Immature natural killer cell (primary cell): ENCODE measurements at places on chromosomes 7 and 10.

DNA sequence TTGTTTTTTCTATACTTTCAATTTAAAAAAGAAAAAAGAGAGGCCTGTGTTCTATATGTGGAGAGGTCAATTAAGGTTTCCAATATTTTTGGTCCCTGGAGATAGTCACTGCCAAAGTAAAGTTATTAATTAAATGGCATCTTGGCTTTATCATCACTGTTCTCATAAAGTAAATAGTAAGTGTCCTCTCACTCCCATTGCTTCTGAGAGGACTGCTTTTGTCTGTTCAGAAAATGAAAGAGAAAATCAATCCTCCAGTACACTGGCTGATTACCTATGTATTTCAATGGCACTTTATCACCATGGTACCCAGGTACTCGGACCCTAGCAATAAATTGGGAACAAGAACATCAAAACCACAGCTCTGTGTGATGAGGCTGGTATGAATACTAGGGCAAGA, 94.0 kb downstream of the RNLS start:
- no peak overlapping the region for H3K4me3 ChIP-seq
- no peaks in the 10 kb centered on the region for H3K36me3 ChIP-seq
- no peaks in the 10 kb centered on the region for H3K4me1 ChIP-seq

DNA sequence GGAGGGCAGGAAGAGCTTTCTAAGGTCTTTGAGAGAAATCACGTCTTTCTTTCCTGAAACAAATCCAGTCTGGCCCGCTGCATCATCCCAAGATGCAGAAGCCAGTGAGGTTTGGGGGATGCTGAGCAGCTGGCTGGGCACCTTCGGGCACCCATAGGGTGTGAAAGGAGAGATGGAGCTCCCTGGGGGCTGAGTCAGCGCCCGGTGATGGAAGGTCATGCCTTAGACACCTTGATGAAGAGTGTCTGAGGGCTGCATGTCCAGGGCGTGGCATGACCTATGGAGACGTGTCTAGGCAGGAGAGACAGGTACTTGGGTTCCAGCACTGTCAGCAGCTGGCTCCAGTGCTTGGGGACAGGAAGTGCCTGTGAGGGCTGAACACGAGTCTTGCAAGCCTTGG, 88.3 kb downstream of the GOLGA7B start:
- no peak overlapping the region for H3K4me3 ChIP-seq
- peaks cover 4% of the 10 kb centered on the region for H3K27me3 ChIP-seq
- H3K27ac ChIP-seq = no peak overlapping the region
- DNase-seq = no peak

DNA sequence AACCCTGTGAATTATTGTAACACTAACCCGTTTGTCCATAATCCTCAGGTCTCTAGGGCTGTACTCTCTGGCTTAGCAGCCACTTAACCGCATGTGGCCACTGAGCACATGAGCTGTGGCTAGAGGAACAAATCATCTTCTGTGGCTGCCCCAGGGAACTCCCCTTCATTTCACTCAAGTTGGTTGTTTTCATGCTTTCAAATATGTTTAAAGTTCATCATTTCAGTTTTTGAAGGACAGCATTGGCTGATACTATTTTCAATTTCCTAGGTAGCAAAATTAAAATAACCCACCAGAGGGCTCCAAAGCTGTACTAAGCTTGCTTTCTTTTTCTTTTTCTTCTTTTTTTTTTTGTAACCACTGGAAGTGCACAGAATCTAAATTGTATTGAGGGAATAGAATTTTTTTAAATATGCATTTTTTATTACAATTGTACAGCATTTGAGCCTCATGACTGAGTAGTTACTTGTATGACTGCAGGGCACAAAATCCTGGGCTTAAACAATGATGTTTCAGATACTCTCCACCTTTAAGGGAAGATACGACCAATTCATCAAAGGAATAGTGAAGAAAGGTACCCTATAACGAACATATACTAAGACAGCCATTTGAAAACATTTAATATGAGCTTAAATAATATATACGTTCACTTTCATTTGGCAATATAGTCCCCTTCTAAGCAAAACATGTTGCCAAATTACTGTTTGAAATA, 38.6 kb downstream of the MRC1 start:
- peaks cover 6% of the 10 kb centered on the region for H3K27me3 ChIP-seq
- H3K36me3 ChIP-seq = no peaks in the 10 kb centered on the region
- no peak overlapping the region for H3K4me3 ChIP-seq
- no peak overlapping the region for H3K27ac ChIP-seq
- H3K4me1 ChIP-seq = peaks cover 10% of the 10 kb centered on the region

GRCh38 chr7:105188201-105188600, 174.2 kb downstream of the KMT2E start:
- H3K4me1 ChIP-seq = peaks cover 74% of the 10 kb centered on the region
- no peak overlapping the region for H3K4me3 ChIP-seq
- H3K36me3 ChIP-seq = no peaks in the 10 kb centered on the region
- DNase-seq = no peak
- H3K27ac ChIP-seq = peak overlapping the region; percentile 23
- no peaks in the 10 kb centered on the region for H3K27me3 ChIP-seq

DNA sequence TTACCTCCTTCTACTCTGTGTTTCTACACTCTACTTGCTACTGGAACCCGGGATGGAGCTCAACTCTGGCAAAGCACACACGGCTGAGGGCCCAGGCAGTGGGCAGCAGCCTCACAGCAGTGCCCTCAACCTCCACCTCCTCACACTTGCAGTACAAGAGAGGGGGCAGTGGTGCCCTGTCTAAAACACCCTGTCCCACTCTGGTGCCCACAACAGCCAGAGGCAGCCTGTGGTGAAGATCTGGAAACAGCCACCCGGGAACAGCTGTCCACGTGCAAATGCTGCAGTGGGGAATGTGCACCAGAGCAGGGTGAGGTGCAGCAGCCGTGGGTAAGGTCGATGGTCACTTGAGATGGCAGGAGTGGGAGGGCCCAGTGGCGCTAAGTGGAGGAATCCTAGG, 13.7 kb downstream of the MAT1A start:
- no peak overlapping the region for H3K4me3 ChIP-seq
- H3K27me3 ChIP-seq = peaks cover 3% of the 10 kb centered on the region
- H3K27ac ChIP-seq = no peak overlapping the region
- DNase-seq = no peak
- no peaks in the 10 kb centered on the region for H3K4me1 ChIP-seq

GRCh38 chr10:132096223-132096622, 30.5 kb downstream of the JAKMIP3 start:
- H3K27me3 ChIP-seq = peaks cover 14% of the 10 kb centered on the region
- no peaks in the 10 kb centered on the region for H3K36me3 ChIP-seq
- no peak overlapping the region for H3K27ac ChIP-seq
- DNase-seq = no peak
- H3K4me1 ChIP-seq = peaks cover 8% of the 10 kb centered on the region
- H3K4me3 ChIP-seq = no peak overlapping the region

- no peaks in the 10 kb centered on the region for H3K36me3 ChIP-seq
- H3K4me3 ChIP-seq = no peak overlapping the region
- no peak for DNase-seq
- no peak overlapping the region for H3K27ac ChIP-seq
- H3K4me1 ChIP-seq = peaks cover 11% of the 10 kb centered on the region
- H3K27me3 ChIP-seq = no peaks in the 10 kb centered on the region
These were observed 5.5 kb upstream of the IQUB start for GRCh38 chr7:123539871-123540270.

GRCh38 chr10:110863956-110864355, 7.8 kb upstream of the PDCD4 start:
- H3K4me1 ChIP-seq = peaks cover 98% of the 10 kb centered on the region
- no peaks in the 10 kb centered on the region for H3K36me3 ChIP-seq
- H3K27me3 ChIP-seq = peaks cover 5% of the 10 kb centered on the region
- peak overlapping the region; percentile 100 for H3K27ac ChIP-seq
- no peak overlapping the region for H3K4me3 ChIP-seq

- no peak overlapping the region for H3K4me3 ChIP-seq
- H3K4me1 ChIP-seq = no peaks in the 10 kb centered on the region
- H3K27me3 ChIP-seq = peaks cover 3% of the 10 kb centered on the region
- H3K27ac ChIP-seq = no peak overlapping the region
- H3K36me3 ChIP-seq = peaks cover 8% of the 10 kb centered on the region
These were observed 53.7 kb upstream of the PHF14 start for GRCh38 chr7:10919923-10920322.

DNA sequence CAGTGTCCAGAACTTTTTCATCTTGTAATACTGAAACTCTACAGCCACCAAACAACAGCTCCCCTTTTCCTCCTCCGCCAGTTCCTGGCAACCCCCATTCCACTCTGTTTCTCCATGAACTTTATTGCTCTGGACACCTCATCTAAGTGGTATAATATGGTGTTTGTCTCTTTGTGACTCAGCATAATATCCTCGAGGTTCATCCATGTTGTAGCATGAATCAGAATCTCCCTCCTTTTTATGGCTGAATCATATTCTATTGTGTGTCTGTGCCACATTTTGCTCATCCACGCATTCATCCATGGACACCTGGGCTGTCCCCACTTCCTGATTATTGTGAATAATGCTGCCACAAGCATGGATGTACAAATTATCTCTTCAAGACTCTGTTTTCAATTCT, 124.4 kb upstream of the FGFR2 start:
- H3K4me1 ChIP-seq = no peaks in the 10 kb centered on the region
- peaks cover 4% of the 10 kb centered on the region for H3K27me3 ChIP-seq
- no peak for DNase-seq
- H3K27ac ChIP-seq = no peak overlapping the region

DNA sequence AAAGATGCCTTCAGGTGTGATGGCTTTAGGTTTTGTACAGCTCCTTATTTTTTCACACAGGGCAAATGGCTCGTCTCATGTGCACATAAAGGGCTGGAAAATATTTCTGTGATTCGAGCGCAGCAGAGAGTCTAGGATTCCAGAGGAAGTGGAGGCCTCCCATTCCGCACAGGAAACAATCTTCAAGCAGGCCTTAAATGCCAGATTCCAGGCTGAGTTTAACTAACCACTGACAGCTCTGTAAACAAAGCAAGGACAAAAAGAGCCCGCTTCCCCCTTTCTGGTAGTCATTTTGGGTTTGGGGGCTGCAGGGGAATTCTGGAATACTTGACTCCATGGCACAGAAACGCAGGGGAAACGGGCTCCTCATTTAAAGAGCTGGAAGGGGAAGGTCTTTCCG, 87.2 kb downstream of the CALD1 start:
- no peaks in the 10 kb centered on the region for H3K36me3 ChIP-seq
- peaks cover 1% of the 10 kb centered on the region for H3K27me3 ChIP-seq
- H3K4me1 ChIP-seq = peaks cover 7% of the 10 kb centered on the region
- no peak overlapping the region for H3K4me3 ChIP-seq
- no peak overlapping the region for H3K27ac ChIP-seq

DNA sequence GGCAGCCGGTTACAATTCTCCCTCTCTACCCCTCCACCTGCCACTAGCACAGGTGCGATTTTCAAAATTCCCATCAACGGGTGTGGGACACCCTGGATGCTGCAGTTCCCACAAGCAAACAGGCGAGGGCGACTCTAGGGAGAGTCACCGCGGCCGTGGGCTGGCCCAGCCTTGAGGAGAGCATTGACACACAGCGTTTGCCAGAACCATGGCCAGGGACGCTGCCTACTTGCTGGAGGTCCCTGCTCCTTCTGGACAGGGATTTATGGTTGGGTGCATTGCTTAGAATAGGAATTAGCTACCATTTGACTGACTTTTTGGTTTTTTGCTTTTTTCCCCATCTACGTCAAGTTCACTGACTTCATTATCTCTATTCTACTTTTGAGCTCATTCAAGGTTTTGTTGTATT, 19.0 kb upstream of the CLDN4 start:
- peaks cover 3% of the 10 kb centered on the region for H3K27me3 ChIP-seq
- peak; percentile 4 for DNase-seq
- no peak overlapping the region for H3K27ac ChIP-seq
- no peaks in the 10 kb centered on the region for H3K36me3 ChIP-seq
- no peaks in the 10 kb centered on the region for H3K4me1 ChIP-seq
- no peak overlapping the region for H3K4me3 ChIP-seq

- no peak for DNase-seq
- no peaks in the 10 kb centered on the region for H3K27me3 ChIP-seq
- peak overlapping the region; percentile 89 for H3K27ac ChIP-seq
- H3K36me3 ChIP-seq = no peaks in the 10 kb centered on the region
These were observed 378 bp upstream of the INPP5F start for GRCh38 chr10:119725517-119725827.

- no peak for DNase-seq
- peaks cover 46% of the 10 kb centered on the region for H3K4me1 ChIP-seq
- H3K27me3 ChIP-seq = peaks cover 6% of the 10 kb centered on the region
- H3K4me3 ChIP-seq = peak overlapping the region; percentile 68
These were observed 127.6 kb downstream of the DLG5 start for GRCh38 chr10:77798940-77799339.

DNA sequence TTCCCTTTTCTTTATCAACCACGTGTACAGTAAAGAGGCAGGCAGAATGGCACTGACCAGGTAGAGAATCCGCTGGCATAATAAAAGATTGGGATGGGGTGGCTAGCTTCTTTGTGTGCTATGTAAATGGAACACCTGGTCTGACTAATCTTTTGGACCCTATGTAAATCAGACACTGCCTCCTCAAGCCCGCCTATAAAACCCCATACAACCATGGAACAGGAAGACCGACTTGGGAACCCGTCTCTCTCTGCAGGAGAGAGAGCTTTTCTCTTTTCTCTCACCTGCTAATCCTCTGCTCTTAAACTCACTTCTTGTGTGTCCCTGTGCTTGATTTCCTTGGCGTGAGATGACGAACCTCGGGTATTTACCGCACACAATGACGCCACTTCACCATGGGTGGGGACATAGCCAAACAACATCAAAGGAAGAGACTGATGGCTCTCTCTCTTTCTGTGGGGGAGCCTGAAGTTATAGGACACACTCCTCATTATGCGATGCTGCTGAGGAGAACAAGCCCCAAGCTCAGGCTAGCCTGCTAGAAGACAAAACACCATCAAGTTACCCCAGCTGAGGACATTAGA, 94.2 kb downstream of the ARL5B start:
- no peaks in the 10 kb centered on the region for H3K4me1 ChIP-seq
- H3K4me3 ChIP-seq = no peak overlapping the region
- H3K27me3 ChIP-seq = no peaks in the 10 kb centered on the region
- H3K36me3 ChIP-seq = no peaks in the 10 kb centered on the region

DNA sequence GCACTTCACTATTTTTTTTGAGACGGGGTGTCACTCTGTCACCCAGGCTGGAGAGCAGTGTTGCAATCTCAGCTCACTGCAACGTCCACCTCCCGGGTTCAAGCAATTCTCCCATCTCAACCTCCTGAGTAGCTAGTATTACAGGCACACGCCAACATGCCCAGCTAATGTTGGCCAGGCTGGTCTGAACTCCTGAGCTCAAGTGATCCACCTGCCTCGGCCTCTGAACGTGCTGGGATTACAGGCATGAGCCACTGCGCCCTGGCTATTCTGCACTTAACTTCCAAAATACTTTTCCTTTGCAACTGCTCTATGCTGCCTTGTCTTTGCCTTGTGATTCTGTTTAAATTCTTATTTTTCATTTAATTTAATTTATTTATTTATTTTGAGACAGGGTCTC, 67.0 kb upstream of the ZNF479 start:
- H3K27me3 ChIP-seq = peaks cover 2% of the 10 kb centered on the region
- no peak for DNase-seq
- H3K4me3 ChIP-seq = no peak overlapping the region
- no peaks in the 10 kb centered on the region for H3K36me3 ChIP-seq
- no peaks in the 10 kb centered on the region for H3K4me1 ChIP-seq
- H3K27ac ChIP-seq = no peak overlapping the region
